Colonic mucosa (tissue), 4 donors: ENCODE measurements at places on chromosomes 1 and 21. TPM values are rescaled to one million over a fixed set of nuclear protein-coding genes. Genes with fewer than 3 reads are reported as not detected.

Gene MAP10
- total RNA-seq = 2.5 TPM

Gene PLCH2
- total RNA-seq = 3.8 TPM

- DNase-seq = no peak
Observed at GRCh38 chr1:151292207-151293030, 10.3 kb downstream of the ZNF687 start.

Gene CTNNBIP1
- 30.1 TPM for total RNA-seq

- no peak for DNase-seq
Observed at GRCh38 chr1:232333419-232333767, 296.5 kb downstream of the SIPA1L2 start.

DNA sequence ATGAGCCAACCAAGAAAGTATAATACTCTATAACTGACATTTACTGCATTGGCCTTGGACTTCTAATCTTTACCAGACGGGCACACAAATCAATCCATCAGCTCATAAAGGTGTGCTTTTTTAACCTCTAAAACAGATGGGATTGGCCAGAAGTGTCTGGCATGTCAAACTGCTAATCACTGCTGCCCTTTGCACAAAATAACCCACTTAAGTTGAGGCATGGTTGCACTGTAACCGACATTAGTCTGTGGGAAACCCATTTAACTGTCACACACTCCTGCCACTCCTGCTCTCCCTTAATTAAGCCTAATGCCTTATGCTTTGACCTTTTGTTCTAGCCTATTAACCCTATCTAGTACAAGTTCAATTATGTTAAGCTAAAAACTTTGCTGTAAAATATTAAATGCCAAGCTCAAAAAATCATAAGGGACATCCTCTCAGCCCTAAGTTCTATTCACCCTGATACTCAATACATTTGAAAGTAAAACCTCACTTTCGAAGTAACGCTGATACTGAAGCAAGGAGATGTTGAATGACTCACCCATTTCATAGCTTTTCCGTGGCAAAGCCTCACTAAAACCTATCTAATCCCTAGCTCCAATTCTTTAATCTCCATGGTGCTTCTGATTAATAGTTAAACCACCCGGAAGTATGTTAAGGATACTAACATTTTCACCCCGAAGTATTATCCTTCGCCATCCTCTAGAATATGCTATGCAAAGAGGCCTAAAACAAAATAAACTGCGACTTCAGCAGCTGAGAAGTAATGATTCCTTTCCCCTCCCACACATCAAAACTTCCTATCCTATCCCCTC, 12.9 kb downstream of the NRIP1 start:
- DNase-seq = peak; percentile 61

GRCh38 chr1:233433436-233434210, 106.1 kb downstream of the MAP3K21 start:
- DNase-seq = no peak

- peak; percentile 30 for DNase-seq
Observed at GRCh38 chr1:99662539-99663080, 16.7 kb downstream of the PALMD start.

GRCh38 chr1:19635646-19636045, 8.5 kb upstream of the NBL1 start:
- no peak for DNase-seq

Gene ATAD3A
- 19.6 TPM for total RNA-seq

Gene TTC24
- not detected for total RNA-seq

Gene C1orf159
- 36.0 TPM for total RNA-seq

Gene ICOSLG
- total RNA-seq = 4.9 TPM

DNA sequence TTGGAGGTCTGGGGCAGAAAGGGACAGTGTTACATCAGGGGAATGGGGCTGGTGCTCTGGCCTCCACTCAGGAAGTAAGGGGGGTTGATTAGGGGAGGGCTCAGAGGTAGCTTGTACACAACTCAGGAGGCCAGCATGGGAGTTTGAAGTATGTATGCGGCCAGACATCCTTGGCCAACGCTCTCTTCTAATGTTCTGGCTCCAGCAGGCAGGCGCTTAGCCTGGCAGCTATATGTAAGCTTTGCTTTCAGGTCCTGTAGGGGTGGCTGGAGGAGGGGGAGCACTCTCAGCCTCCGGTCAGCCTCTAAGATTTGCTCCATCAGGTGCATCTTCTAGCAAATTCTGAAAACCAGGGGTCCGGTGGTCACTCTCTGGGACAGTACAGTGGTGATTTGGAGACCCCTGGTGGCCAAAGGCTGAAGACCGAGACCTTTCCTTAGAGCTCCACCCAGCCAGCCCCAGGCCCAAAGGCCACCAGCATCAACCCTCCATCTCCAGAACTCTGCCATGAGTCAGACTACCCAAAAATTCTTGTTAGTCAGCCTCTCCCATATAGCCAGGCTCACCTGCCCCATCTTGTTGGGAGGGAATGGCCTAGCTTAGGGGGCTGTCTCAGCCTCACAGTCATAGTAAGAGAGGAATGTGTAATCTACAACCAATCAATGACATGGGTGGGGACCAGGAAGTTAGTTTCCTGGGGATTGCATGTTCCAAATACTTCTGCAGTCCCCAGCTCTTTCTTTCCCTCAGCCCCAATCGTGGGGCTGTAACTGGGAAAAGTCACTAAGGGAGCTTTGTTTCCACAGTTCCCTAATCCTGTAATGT, 9.7 kb upstream of the COL8A2 start:
- DNase-seq = peak; percentile 58

DNA sequence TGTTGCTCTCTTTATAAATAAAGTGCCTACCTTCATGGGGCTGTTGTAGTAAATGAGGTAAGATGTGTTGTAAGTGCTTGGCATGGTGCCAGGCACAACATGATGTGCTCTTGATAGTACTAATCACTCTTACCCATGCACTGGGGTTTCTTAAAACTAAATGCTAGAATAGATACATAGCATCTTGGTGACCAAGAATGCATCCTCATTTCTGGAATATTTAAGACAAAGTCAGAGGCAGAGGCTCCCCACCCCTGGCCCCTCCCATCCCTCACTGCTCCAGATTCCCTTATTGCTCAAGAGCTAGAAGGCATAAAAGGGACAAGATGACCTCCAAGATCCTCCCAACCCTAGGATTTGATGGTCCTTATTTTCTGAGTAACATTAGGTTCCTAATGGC, 61.3 kb downstream of the GLUL start:
- no peak for DNase-seq

DNA sequence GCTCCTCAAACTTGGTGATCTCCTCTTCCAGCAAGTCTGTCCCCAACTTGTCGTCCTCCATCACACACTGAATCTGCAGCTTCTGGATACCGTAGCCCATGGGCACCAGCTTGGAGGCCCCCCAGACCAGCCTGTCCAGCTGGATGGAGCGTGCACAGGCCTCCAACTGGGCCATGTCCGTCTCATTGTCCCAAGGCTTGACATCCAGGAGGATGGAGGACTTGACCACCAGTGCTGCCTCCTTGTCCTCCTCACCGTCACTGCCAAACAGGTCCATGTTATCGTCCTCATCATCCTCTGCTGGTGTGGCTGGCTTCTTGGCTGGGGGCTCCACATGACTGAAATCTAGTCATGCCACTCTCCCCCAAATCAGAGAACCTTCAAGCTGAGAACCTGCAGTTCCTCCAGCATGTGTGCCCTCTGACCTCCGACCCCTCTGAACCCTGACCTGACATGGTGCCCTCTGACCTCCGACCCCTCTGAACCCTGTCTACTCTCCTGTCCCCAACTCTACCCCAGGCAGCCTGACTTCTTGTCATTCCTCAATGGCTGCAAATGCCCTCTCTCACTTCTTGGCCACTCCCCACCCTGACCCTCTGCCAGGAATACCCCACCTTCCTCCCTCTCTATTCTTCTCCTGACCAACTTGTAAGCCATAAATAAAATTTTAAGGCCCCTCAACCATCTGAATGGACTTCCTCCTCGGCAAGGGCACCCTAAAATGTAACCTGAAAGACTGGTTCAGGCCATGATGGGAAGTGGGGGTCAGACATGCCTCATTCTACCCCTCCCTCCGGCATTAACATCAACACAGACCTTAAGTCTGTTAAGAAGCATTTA, 275.7 kb upstream of the C1orf174 start:
- DNase-seq = no peak

Gene PLA2G5
- total RNA-seq = 1.8 TPM

Gene SERPINC1
- total RNA-seq = 0.29 TPM

DNA sequence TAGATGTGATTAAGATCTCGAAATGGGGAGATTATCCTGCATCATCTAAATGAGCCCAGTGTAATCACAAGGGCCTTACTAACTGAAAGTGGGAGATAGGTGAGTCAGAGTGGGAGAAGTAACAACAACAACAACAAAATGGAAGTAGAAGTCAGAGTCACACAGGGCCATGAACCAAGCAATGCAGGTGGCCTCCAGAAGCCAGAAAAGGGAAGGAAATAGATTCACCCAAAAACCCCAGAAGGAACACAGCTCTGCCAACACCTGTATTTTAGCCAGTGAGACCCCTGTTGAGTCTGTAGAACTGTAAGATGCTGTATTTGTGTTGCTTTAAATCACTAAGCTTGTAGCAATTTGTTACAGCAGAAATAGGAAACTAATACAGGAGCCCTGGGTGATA, 4.1 kb downstream of the TAGLN2 start:
- DNase-seq = no peak
